H9 (cell line): ENCODE measurements at places on chromosomes 1 and 21. TPM values are rescaled to one million over a fixed set of nuclear protein-coding genes. Genes with fewer than 3 reads are reported as not detected.

DNA sequence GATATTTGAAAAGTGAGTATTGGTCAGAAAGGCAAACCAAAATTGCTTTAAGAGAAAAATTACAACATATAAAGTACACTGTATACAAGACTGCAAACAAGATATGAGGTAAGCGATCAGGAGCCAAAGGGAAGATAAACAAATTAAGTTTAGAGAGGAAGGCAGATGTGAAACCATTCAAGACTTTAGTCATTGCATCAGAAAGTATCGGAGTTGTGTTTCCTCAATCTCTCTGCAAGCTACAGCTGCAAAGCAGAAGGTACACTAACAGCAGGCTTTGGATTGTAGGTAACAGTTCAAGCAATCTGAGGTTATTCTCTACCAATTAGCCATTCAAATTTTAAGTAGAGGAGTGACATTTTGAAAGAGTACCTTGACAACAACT lies 21.3 kb upstream of the TLCD4 start:
- no peaks in the 10 kb centered on the region for H3K36me3 ChIP-seq
- H3K27ac ChIP-seq, result no peak overlapping the region
- H3K4me1 ChIP-seq, result no peaks in the 10 kb centered on the region
- H3K4me3 ChIP-seq, result no peak overlapping the region
- no peaks in the 10 kb centered on the region for H3K27me3 ChIP-seq

ENSA gene
- total RNA-seq, result 212 and 218 TPM in 2 replicates

GRCh38 chr1:16215882-16216753 lies 3.7 kb upstream of the ARHGEF19 start:
- H3K4me3 ChIP-seq, result peak overlapping the region; percentile 88
- peak; percentile 99 for DNase-seq

FTCD gene
- total RNA-seq, result 6.7 and 6.8 TPM in 2 replicates

- H3K4me3 ChIP-seq, result no peak overlapping the region
- H3K27ac ChIP-seq, result no peak overlapping the region
- DNase-seq, result peak; percentile 8
- peaks cover 4% of the 10 kb centered on the region; the same call in 1 of the 2 replicates for H3K4me1 ChIP-seq
Measured at GRCh38 chr1:150146849-150147542, 2.7 kb upstream of the PLEKHO1 start.

DNA sequence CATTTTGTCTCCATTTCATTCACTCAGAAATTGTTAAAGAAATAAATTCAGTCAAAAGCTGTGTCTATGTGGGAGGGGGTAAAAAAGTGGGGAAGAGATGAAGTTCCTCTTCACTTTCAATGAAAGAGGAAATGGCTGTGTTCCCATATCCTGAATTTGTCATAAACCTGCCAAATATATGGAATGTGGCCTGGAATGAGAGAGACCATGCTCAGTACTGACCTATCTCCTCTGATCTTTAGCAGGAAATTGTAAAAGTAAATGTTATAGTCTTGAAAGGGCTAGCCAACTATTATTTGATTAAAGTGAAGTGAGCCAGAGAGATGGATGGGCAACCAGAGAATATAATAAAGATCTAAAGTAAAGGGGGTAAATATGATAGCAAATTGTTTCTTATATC lies 130.3 kb upstream of the C21orf91 start:
- no peak overlapping the region for H3K4me3 ChIP-seq
- H3K36me3 ChIP-seq, result peaks cover 12% of the 10 kb centered on the region
- no peak overlapping the region for H3K27ac ChIP-seq
- DNase-seq, result no peak
- no peaks in the 10 kb centered on the region for H3K27me3 ChIP-seq

DNA sequence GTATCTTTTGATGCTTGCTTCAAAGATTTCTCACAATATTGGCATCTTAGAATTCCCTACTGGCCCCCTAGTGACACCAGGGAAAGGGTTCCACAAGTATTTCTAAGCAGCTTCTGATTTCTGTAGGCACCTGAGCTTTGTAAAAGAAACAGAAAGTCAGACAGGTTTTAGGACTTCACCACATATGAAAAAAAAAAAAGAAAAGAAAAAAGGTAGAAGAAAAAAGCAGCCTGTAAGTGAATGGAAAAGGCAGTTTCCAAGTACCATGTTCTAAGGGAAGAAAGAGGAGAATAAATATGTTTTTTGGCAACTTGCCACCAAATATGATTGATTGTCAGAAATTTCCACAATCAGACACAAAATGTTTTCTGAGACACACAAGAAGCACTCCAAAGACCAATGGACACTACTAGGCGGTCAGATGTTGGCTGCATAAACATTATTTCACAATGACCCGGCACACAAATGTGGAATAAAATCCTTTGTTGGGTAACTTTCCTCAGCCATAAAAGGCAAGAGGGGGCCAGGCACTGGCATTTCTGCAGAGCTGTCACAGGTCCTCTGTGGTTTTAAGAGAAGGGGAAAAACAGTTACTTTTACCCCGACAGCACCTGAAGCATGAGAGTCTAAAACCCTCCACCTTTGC lies 12.7 kb upstream of the CPLANE2 start:
- H3K36me3 ChIP-seq, result peaks cover 2% of the 10 kb centered on the region; the same call in 2 of the 3 replicates
- H3K4me1 ChIP-seq, result no peaks in the 10 kb centered on the region
- H3K27me3 ChIP-seq, result no peaks in the 10 kb centered on the region
- H3K4me3 ChIP-seq, result no peak overlapping the region
- H3K27ac ChIP-seq, result no peak overlapping the region
- no peak for DNase-seq

SHISAL2A gene
- total RNA-seq, result 0.44 and 0.90 TPM in 2 replicates

DNA sequence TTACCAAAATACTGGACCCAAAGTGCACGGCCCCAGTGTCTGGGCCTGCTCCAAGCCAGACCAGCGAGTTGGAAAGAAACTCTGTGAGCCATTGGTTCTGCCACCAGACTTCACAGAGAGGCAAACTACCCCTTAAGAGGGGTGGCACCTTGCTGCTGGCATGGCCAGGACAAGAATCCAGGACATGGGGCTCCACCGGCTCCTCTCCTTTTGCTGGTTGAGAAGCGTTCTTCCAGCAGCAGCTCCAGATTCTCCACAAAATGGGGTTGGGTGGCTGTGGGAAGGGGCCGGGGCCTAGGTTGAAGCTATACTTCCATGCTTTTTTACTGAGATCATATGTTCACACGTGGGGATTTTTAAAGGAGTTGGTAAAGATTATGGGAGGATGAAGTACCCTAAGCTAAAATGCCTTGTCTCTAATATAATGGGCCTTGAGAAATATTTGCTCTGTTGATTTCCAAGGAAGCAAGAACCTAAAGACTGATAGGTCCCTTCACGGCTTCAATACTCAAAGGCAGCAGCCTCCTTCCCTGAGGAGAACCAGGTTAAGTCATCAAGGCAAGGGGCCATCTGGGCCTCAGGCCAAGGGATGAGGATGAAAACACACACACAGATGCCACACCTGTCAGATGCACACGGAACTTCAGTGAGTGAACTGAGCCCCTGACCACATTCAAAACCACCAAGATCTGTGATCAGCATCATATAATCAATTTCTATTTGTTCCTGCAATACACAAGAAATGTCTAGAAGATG lies 3.1 kb downstream of the C1orf198 start:
- H3K36me3 ChIP-seq, result peaks cover 4% of the 10 kb centered on the region
- peaks cover 5% of the 10 kb centered on the region for H3K27me3 ChIP-seq
- no peaks in the 10 kb centered on the region for H3K4me1 ChIP-seq
- H3K4me3 ChIP-seq, result no peak overlapping the region
- H3K27ac ChIP-seq, result no peak overlapping the region
- no peak for DNase-seq

DNA sequence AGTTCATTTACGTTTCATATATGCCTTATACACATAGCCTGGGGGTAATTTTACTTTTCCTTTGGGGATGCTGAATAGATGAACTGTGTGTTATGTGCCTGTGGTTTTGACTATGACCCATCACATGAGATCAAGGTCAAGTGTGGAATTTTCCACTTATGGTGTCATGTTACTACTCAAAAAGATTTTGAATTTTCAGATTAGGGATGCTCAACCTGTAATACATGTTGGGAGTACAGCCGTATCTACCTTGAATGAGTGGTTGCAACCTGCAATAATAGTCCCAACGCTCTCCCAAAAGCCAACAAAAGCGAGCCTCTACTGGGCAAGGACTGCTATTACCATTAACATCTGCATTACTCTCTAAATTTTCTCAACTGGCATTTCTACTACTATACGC lies 68.5 kb upstream of the SDC3 start:
- H3K4me1 ChIP-seq, result no peaks in the 10 kb centered on the region
- DNase-seq, result no peak
- H3K27me3 ChIP-seq, result no peaks in the 10 kb centered on the region

HAPLN2 gene
- total RNA-seq, result 0.44 and 0.46 TPM in 2 replicates
